Activated CD4-positive, alpha-beta T cell treated with anti-CD3 and anti-CD28 coated beads for 36 hours (primary cell): ENCODE measurements at places on chromosomes 12 and 14. TPM values are rescaled to one million over a fixed set of nuclear protein-coding genes. Genes with fewer than 3 reads are reported as not detected.

C14orf93 gene
- 11.5 TPM for total RNA-seq

KLHL33 gene
- total RNA-seq = 0.05 TPM

GLIPR1L2 gene
- total RNA-seq = 0.39 TPM

SOAT2 gene
- total RNA-seq = 0.57 TPM

TAS2R20 gene
- total RNA-seq = 1.2 TPM

KRT83 gene
- not detected for total RNA-seq

GPX2 gene
- total RNA-seq = not detected

OTX2 gene
- total RNA-seq = not detected

NFATC4 gene
- 0.11 TPM for total RNA-seq

SLC5A8 gene
- total RNA-seq = not detected

SNRPF gene
- total RNA-seq = 61.1 TPM

AQP6 gene
- not detected for total RNA-seq

CKAP4 gene
- total RNA-seq = 15.6 TPM

ACSS3 gene
- not detected for total RNA-seq

RHOJ gene
- total RNA-seq = not detected

SMCO2 gene
- total RNA-seq = 0.23 TPM

SLC25A47 gene
- not detected for total RNA-seq

FIGNL2 gene
- total RNA-seq = 0.27 TPM

LRIG3 gene
- 0.09 TPM for total RNA-seq

TBX3 gene
- not detected for total RNA-seq

SYNE3 gene
- 27.3 TPM for total RNA-seq

KIAA0586 gene
- 38.4 TPM for total RNA-seq

GYS2 gene
- not detected for total RNA-seq

SLC24A4 gene
- total RNA-seq = not detected

SPIC gene
- not detected for total RNA-seq

DCAF4 gene
- 21.7 TPM for total RNA-seq

NELL2 gene
- total RNA-seq = 35.8 TPM

TAS2R19 gene
- total RNA-seq = 1.6 TPM

LRRC10 gene
- total RNA-seq = not detected

TMEM233 gene
- not detected for total RNA-seq

GPR137C gene
- 0.04 TPM for total RNA-seq

ADCY4 gene
- 1.8 TPM for total RNA-seq

AGAP2 gene
- total RNA-seq = 28.0 TPM

DAO gene
- not detected for total RNA-seq

ATP2B1 gene
- total RNA-seq = 18.8 TPM

BATF gene
- 165 TPM for total RNA-seq

ERBB3 gene
- total RNA-seq = 0.57 TPM

BCAT1 gene
- total RNA-seq = 27.9 TPM

TEX22 gene
- total RNA-seq = 1.4 TPM

BIN2 gene
- total RNA-seq = 39.9 TPM

GPR33 gene
- not detected for total RNA-seq

BRAP gene
- 18.3 TPM for total RNA-seq

GPR84 gene
- 0.98 TPM for total RNA-seq

CLMN gene
- total RNA-seq = 0.75 TPM

EPYC gene
- total RNA-seq = not detected

TAS2R8 gene
- total RNA-seq = not detected

GPR65 gene
- 13.7 TPM for total RNA-seq

SHMT2 gene
- 436 TPM for total RNA-seq

PRIMA1 gene
- total RNA-seq = not detected

TSHR gene
- total RNA-seq = not detected

CD69 gene
- total RNA-seq = 127 TPM

DENND5B gene
- 0.32 TPM for total RNA-seq

CPNE6 gene
- not detected for total RNA-seq

PSME1 gene
- total RNA-seq = 414 TPM

RNASE3 gene
- not detected for total RNA-seq

SLC10A1 gene
- total RNA-seq = not detected

CLEC4D gene
- total RNA-seq = not detected

DNAH10 gene
- 0.37 TPM for total RNA-seq

GRIP1 gene
- total RNA-seq = 0.53 TPM

PLA2G1B gene
- not detected for total RNA-seq
